ENCODE measurements at places on chromosomes 12 and 14.

DNA sequence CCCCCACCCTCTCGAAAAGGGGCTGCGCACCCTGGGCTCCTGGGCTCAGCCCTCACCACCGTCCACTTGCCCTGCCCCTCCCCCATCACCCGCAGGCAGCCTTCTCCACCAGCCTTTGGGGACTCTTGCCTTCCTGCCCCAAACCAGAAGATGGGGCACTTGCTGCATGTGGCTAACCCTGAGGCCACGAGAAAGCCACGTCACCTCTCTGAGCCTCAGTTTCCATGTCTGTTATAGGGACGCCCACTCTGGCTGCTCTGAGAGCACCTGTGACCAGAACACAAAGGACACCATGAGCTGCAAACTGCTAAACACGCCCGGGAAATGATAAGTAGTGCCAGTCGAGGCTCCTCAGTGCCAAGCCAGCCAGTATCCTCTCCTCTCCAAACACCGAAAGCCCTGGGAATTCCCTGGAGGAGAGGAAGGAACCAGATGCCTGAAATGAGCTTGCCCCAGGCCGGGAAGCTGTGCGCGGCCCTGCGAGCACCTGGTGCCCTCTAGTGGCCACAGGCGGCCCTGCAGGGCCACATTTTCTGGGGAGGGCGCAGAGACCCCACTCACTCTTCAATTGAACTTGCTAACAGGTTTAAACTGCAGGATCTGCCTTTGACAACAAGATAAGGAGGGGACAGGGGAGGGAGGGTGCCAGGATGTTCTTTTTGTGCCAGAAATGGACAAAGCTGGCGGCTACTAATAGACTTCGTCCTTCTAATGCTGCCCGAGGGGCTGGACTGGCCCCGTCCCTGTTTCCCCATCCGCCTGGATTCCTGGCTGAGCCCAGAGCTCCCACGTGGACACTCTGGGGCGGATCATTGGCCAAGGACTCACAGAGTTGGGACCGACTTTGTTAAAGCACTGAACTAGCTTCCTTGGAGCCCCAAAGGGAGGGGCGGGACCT is 10.2 kb upstream of the SERPINA9 start:
- peak; percentile 51 for DNase-seq

GRCh38 chr12:14771651-14772137 is 31.6 kb downstream of the WBP11 start:
- DNase-seq: peak; percentile 24

GRCh38 chr12:117686911-117687377 is 281.8 kb downstream of the KSR2 start:
- DNase-seq: no peak

GRCh38 chr12:124605150-124605882 is 37.9 kb upstream of the NCOR2 start:
- DNase-seq: no peak

DNA sequence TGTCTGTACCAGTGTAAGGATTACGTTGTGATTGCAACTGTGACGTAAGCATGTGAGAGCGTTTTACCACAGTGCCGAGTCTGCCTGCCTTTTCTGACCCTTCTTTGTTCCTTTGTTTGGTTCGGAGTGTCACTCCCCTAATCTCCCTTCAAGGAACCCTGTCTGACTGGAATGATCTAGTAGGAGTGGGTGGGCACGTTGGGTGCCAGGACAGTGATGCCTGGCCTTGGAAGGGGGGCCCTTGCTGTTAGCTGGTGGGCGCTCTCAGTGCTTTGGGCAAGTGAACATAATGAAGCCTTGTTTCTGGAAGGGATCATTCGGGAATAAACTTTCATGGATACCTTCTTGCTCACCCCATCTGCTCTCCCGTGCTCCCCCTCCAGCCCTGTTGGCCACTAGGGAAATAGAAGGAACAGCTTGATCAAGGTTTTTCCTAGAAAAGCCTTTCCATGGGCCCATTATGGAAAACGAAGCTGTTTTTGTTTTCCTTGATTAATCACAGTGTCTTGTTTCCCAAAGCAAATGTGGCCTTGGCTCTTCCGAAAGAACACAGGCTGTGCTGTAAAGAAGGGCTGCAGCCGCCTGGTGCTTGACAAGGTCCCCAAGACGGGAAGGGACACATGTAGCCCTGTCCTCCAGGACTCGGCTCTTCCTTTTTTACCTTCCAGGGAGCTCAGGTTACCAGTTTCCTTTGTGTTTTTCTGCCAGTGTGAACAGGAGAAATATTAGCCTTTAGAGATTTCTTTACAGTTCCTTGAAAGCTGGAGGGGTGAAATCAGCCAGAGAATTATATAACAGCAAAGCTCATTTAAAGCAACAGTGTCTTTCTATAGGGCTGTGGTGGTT is 215.5 kb downstream of the CRADD start:
- no peak for DNase-seq

DNA sequence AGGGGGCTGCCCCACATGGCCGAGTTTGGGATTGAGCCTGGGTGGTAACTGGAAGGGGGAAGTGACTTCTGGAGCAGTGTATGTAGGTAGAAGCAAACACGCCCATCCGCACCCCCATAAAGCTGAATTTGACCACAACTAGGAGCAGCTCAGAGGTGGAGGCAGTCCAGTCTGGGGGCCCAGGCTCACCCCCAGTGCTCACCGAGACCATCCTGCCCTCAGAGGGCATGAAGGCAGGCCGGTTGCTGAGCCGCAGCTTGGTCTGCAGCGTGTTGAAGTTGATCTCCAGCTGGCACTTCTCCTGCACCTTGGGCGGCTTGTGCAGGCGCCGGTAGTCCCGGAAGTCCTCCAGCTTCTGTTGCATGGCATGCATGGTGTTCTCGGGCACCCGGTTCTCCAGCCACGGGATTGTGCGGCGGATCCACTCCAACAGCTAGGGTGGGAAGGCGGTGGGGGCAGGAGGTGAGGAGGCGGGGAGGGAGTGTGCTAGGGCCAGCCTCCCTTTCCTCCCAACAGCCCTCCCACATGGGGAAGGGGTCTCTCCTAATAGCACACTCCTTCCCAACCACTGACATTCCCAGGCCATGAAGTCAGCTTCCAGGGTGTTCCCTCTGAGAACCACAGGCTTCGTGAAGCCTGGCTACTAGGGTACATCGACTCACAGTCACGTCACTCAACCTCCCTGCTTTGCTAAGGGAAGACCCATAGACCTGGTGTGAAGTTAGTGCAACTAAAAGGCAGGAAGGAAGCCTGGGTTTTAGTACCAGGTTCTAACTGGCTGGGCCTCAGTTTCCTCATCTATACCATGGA is 87.0 kb downstream of the ACTN1 start:
- DNase-seq: no peak

DNA sequence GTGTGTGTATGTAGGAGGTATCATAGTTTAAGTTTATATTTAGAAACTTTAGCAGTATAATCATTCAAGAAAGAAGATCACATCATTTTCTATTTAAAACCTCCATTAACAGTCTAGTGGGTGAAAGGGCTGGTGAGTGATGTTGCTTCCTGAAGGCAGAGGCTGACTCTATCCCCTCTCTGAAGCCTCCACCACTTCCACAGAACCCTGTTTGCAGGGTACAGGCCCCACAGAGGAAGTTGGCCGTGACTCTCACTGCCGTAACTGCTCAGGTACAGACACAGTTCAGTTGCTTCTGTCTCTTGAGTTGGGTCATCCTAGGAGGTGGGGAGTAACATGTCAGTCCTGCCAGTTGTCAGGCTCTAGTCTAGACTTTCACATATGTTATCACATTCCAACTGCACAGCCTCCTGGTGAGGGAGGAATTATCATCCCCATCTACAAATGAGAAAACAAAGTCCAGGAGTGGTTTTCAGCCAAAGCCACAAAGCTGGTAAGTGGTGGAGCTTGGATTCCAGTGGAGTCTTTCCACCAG is 31.5 kb downstream of the CFL2 start:
- DNase-seq: no peak

DNA sequence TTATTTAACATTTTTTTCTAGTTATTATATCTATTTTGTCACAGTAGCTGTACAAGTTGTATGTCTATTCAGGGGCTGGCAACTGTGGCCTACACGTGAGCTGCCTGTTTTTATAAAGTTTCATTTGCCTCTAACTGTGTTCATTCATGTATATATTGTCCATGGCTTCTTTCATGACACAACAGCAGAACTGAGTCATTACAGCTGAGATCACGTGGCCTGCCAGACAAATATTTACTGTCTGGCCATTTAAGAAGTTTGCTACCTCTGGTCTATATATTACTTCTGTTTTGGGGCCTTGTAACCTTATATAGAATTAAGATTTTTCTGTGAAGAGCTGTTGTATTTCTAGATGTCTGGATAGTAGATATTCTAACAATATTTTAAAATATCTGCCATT is 37.9 kb downstream of the KIAA0586 start:
- DNase-seq: no peak

DNA sequence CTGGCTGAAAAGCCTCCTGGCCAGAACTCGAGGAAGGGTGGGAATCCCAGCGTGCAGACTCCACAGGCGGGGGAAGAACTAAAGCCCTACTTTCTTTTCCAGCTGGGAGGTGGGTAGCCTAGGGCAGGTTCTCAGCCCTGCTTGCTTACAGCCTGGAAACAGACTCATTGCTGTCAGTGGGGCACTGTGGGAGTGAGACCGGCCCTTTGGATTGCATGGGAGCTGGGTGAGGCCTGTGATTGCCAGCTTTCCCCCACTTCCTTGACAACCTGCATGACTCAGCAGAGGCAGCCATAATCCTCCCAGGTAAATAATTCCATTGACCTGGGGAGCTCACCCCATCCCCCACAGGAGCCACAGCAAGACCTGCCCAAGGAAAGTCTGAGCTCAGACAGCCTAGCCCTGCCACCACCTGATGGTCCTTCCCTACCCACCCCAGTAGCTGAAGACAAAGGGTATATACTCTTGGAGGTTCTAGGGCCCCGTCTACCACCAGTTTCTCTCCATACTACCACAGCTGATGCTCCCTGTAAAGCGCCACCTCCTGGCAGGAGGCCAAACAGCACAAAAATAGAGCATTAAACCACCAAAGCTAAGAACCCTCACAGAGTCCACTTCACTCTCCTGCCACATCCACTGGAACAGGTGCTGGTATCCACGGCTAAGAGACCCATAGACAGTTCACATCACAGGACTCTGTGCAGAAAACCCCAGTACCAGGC is 294.1 kb downstream of the SEC23A start:
- no peak for DNase-seq

DNA sequence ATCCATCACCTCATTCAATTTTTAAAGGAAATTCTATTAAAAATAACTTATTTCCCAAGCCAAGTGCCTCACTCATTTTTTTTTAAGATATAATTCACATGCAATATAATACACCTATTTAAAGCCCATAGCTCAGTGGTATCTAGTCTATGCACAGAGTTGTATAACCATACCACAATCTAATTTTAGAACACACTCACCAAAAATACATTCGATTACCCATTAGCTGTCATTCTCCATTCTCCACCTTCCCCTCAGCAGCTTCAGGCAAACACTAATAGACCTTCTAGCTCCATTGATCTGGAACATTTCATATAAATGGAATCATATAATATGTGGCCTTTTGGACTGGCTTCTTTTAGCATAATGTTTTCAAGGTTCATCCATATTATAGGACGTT is 49.5 kb downstream of the CLMN start:
- no peak for DNase-seq

DNA sequence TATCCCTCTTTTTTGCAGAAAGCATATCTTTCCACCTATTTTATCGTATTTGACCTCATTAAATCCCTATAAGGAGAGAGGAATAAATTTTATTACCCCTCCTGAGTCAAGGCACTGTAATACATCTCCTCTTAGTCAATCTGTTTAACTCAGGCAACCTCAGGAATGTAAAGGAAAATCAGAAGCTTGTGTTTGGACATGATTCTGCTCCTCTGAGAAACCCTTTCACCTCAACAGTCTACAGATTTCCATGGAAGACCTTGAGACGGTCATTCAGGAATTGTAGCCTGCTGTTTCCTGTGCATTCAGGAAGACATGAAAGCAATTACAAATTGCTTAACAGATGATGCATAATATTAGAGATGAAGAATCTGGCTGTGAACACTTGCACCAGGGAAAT is 360.8 kb downstream of the PAWR start:
- DNase-seq: no peak

DNA sequence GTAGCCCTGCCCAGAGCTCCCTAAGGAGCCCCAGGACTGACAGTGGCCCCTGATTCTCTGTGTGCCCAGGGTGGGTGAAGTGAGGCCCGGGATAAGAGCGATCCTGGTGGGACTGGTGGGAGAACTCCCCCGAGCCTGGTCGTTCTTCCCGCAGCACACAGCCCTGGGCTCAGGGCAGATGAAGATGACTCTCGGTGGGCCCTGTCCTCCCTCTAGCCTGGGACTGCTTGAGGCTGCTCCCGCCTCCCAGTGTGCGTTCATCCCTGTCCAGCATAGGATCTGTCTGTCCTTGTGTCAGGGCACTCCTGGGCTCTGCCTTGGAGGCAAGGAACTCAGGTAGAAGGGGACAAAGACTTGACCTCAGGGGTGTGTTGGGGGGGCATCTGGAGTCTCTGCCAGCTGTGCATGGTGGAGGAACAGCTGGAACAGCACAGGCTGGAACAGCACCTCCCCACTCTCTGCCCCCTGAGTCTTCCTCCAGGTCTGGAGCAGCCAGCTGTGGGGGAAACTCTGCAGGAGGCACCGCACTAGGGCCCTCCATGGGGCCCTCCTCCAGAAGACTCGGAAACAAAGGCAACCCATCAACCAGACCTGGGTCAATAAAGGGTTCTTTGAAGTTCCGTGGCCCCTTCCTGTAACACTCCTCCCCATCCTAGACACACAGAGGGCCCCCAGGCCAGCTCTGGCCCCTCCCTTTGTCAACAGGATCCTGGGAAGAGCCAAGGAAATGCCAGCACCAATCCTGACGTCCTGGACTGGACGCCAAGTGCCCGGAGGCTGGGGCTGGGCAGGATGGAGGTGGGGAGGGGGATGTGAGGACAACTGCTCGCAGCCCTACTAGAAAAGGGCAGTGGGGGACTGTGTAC is 15.9 kb downstream of the FAIM2 start:
- DNase-seq: no peak

- no peak for DNase-seq
Measured at GRCh38 chr12:91937009-91937408, 208.6 kb downstream of the BTG1 start.

GRCh38 chr14:75647640-75648039 is 13.0 kb downstream of the ERG28 start:
- DNase-seq: no peak

- DNase-seq: no peak
Measured at GRCh38 chr14:23102801-23103200, 2.0 kb downstream of the CIROP start.

GRCh38 chr12:117109943-117110635 is 10.9 kb upstream of the TESC start:
- DNase-seq: no peak

DNA sequence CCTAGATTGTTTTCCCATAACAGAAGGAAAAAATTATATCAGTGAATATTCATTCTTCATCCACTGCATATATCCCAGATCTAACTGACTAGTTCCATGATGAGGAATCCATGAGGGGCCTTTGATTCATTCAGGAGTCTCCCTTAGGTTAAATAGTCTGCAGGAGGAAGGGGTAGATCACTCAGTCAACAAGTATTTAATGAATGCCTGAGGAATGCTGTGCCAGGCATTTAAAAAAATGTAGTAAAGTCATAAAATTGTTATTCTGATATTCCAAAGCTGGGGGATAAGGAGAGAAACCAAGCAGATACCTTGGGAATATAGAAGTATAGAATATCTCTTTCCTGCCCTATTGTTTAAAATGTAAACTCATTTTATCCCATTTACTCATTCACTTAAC is 216.2 kb upstream of the CAND1 start:
- DNase-seq: no peak
